ENCODE measurements at places on chromosomes 7 and 10.
A peak's percentile ranks its signal among the peaks of the same experiment; 100 is the strongest.

DNA sequence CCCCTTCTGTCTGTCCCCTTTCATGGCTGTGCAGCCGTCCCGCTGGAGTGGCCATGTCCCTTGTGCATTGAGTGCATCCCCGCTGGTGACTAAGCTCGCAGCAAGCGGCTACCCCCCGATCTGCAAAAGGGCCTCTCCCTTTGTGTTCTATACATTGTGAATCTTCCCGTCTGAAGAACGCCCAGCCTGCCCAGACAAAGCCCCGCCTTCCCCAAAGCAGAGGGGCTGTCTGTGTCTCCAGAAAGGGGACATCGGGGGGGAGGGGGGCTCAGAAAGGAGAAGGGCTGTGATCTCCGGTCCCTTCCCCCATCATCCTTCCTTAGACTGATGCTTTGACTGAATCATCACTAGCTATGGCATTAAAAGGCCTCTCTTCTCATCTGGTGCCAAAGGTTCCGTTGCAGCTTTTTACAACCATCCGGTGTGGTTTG, 11.9 kb downstream of the NPTX2 start:
- no peak for DNase-seq

- peak; percentile 1 for DNase-seq
These were observed 50.9 kb upstream of the ANTXRL start for GRCh38 chr10:46235705-46236545.

- no peak for DNase-seq
These were observed 24.1 kb downstream of the FZD1 start for GRCh38 chr7:91288208-91288824.

- no peak for DNase-seq
These were observed 98.0 kb downstream of the GRB10 start for GRCh38 chr7:50684713-50685075.

DNA sequence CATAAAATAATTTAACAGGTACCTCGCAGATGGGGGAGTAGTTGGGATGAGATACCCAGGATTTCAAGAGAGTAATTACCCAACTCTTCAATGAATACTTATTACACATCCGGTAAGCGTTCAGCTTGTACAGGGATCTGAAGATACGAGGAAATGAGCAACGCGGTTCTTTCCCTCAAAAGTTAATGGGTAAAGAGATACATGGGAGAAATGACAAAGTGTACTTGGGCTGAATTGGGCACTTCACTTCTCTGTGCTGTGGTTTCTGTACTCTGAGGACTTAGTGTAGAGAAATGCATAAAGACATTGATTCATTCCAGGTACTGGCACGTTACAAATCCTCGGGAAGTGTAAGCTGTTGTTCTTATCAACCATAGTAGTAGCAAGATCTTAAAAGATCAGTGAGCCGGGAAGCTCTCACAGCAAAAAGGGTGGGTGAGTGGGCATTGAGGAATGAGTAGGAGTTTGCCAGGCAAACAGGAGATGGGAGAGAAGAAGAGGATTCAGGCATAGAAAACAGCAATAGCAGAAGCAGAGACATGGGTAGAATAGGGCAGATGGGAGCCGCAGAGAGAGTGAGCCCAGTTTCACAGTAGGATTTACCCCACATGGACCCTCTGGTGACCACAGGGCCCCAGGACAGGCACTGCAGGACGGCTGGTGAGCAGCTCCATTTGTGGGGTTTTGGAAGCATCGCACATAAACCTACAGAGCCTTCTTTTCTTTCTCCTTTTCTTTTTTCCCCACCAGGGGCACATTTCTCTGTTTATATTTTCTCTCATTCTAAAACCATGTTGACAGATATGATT, 304.3 kb upstream of the PITRM1 start:
- DNase-seq = no peak

DNA sequence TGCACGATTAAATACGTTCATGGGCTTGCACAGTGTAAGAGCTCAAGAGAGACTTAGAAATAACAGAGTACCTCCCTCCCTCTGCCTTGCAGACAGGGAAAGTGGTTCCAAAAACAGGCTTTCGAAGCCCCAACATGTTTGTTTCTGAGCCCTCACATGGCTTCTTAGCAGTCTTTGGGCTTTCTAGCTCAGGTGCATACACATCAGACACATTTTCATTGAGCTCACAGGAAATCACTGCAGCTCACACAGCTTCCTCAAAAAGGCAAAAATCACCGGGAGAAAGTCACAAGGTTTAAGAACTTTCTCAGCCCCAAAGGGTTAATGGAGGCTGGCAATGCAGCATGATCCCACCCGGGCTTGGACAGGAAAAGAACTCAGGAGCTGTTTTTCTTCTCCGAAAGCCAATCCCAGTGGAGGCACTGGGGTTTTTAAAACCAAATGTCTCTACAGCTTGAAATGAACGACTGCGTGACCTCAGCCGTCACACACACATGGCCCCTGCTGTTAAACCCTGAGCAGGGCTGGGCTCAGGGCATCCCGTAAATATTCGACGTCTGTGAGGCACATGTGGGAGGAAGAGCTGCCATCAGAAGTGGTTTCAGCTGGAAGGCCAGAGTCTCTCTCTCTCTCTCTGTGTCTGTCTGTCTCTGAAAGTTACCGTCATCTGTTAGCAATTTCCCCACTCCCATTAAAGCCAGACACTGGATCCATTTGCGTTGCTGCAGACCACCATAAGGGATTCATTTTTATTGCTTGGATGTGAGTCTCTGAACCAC, 69.7 kb downstream of the CALML3 start:
- no peak for DNase-seq

GRCh38 chr7:46937826-46938225, 644.1 kb downstream of the TNS3 start:
- no peak for DNase-seq

GRCh38 chr10:125840955-125841354, 17.6 kb downstream of the BCCIP start:
- no peak for DNase-seq

DNA sequence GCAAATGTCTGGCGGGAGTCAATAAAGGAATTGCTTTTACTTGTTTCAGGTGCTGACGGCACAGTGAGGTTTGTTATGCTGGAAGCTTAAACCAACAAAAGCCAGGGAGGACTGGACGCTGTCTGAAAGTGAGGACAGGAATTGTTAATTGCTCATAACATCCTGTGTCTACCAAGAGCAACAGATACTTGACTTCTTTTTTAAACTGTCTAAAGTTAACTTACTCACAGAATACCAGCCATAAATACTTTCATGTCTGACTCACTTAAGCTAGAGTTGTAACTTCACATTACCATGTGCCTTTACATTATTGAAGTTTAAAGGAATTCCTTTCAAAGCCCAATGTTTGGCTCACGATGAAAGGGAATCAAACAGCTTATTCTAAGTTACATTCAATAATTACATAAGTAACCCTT, 252.7 kb upstream of the SHH start:
- no peak for DNase-seq

DNA sequence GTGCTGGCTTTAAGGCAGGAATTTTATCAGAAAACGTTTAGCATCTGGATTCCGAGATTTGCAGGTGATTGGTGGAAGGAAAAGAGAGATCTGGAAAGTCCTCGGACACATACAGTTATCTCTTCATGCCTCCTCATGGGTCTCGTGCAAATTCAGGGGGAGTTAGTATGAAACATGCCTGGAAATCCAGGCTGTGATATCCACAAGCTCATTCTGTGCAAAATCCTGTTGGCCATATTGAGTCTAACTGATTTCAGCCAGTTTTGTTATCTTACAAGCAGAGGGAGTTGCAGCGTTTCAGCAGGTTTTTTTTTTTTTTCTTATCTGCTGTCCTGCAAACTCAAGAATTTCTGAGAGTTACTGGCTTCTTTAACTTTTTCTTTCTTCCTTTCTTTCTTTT, 411.5 kb downstream of the GALNT17 start:
- DNase-seq = no peak
